B cell (primary cell): ENCODE measurements at places on chromosomes 5 and 9. TPM values are rescaled to one million over a fixed set of nuclear protein-coding genes. Genes with fewer than 3 reads are reported as not detected.

TMED9 gene
- 54.7 and 58.8 TPM in 2 replicates for polyA plus RNA-seq

DNA sequence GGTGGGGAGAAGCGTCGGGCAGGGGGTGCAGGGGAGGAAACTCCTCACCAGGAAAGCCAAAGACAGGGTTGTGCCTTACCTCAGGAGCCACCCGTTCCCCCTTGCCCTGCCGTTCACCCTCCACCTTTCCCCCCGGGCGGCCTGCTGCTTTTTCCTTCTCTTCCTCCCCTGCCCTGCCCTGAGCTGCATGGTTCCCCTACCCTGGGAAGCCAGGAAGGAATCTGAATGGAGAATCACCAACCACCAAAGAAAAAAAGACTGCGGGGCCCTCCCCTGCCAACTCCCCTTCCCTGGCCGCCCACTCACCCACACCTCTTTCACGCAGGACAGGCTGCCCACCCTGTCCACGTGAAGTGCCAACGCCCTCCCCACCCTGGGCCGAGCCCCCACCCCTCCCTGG, 820 bp upstream of the NFX1 start:
- DNase-seq: peak; percentile 41
- H3K4me3 ChIP-seq: peak overlapping the region; percentile 69
- H3K27ac ChIP-seq: peak overlapping the region; percentile 100
- H3K4me1 ChIP-seq: peaks cover 35% of the 10 kb centered on the region
- peaks cover 27% of the 10 kb centered on the region for H3K36me3 ChIP-seq
- no peaks in the 10 kb centered on the region for H3K27me3 ChIP-seq

- H3K27ac ChIP-seq: no peak overlapping the region
- H3K36me3 ChIP-seq: no peaks in the 10 kb centered on the region
- H3K4me1 ChIP-seq: no peaks in the 10 kb centered on the region
- DNase-seq: peak; percentile 14
These were observed 29.2 kb upstream of the ARHGEF28 start for GRCh38 chr5:73596705-73597328.

DNA sequence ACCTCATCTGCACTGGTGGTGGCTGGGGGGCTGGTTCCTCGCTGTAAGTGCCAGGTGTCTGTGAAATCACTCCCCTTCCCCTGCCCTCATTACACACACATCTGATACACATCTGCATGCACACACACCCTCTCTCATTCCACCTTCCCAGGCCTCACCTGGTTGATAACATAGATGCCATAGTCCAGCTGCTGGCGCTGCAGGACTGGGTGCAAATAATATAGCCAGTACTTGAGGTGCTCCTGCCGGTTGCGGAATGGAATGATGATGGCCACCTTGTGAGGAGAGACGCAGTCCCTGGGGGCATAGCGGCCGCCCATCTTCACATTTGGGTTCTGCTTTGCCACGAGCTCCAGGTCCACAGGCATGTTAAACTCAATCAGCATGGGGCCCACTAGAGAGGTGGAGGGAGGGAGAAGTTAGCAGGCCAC, 32.1 kb downstream of the B4GALT1 start:
- H3K27ac ChIP-seq: peak overlapping the region; percentile 87
- H3K4me1 ChIP-seq: peaks cover 88% of the 10 kb centered on the region
- DNase-seq: no peak
- peak overlapping the region; percentile 43 for H3K4me3 ChIP-seq

ACER2 gene
- polyA plus RNA-seq: 1.1 and 1.8 TPM in 2 replicates

- no peak overlapping the region for H3K4me3 ChIP-seq
- no peaks in the 10 kb centered on the region for H3K27me3 ChIP-seq
- no peak for DNase-seq
- H3K4me1 ChIP-seq: no peaks in the 10 kb centered on the region
- H3K27ac ChIP-seq: no peak overlapping the region
These were observed 45.2 kb upstream of the ANKRD31 start for GRCh38 chr5:75281716-75282465.

DNA sequence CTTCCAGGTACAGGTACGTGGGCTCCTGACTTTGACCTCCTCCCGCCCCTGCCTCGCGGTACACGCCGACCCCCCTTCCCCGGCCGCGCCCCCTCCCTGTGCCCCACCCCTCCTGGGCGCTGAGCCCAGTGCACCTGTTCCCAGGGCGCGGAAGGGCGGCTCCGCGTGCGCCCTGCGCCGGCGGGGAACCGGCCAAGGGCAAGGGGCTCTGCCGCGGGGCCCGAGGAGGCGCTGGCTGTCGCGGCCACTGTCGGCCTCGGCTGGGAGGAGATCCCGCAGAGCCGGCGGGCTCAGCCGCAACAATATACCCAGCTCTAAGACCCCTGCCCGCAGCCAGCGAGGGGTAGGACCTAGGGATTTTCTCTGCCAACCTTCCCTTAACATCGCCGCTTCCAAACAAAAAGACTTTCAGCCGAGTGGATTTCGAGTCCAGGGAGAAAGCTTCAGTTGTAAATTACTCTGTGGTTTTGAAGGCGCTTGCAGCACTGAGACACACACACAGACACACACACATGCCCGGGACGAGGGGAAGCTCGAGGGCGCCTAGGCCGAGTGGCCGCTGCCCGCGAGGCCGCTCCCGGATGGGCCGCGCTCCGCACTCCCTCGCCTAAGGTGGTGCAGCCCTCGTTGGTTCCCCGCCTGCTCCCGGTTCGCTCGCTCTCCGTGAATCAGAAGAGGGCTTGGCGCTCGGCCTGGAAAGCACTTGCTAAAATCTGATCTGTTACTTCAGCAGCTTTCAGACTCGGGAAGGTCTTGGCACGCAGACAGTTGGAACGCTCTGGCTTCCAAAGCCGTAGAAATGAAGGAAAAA, 1.2 kb downstream of the FGF18 start:
- H3K27ac ChIP-seq: no peak overlapping the region
- no peaks in the 10 kb centered on the region for H3K36me3 ChIP-seq
- H3K27me3 ChIP-seq: peaks cover 4% of the 10 kb centered on the region
- peaks cover 20% of the 10 kb centered on the region for H3K4me1 ChIP-seq
- DNase-seq: no peak

- DNase-seq: no peak
- H3K4me1 ChIP-seq: no peaks in the 10 kb centered on the region
- H3K27me3 ChIP-seq: no peaks in the 10 kb centered on the region
- H3K27ac ChIP-seq: no peak overlapping the region
- H3K36me3 ChIP-seq: no peaks in the 10 kb centered on the region
These were observed 1481.5 kb downstream of the EFNA5 start for GRCh38 chr5:106189121-106189809.

- no peak for DNase-seq
- H3K27ac ChIP-seq: no peak overlapping the region
- no peaks in the 10 kb centered on the region for H3K36me3 ChIP-seq
- H3K4me1 ChIP-seq: no peaks in the 10 kb centered on the region
These were observed 729.4 kb downstream of the MTRR start for GRCh38 chr5:8598356-8598755.

DNA sequence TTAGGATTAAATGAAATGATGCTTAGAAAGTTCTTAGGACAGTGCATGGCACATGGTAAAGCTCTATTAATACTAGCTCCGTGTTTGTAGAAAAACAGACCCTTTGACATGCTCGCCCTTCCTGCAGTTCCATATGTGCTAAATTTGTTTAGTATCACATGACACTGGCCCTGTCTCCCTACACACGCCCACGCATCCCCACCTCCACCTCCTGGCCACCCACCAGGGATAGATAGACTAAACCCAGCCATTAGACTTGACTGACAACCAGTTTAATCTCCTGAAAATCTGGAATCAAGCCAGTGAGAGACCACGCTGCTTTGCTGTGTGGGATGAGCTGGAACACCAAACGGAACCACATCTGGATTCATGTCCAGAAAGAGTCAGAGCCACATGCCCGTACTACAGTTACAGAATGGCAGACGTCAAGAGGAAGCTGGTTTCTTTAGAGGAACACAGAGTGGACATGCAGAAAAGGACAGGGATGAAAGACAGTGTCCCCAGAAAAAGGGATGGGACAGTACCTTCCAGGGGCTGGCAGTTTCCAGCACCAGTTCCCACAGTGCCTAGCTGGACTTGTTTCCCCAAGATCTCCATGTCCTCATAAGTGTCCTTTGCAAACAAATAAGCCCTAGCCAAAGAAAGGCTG, 186.1 kb downstream of the PDZD2 start:
- H3K4me3 ChIP-seq: no peak overlapping the region
- H3K27ac ChIP-seq: no peak overlapping the region
- DNase-seq: no peak
- no peaks in the 10 kb centered on the region for H3K36me3 ChIP-seq
- no peaks in the 10 kb centered on the region for H3K27me3 ChIP-seq

DNA sequence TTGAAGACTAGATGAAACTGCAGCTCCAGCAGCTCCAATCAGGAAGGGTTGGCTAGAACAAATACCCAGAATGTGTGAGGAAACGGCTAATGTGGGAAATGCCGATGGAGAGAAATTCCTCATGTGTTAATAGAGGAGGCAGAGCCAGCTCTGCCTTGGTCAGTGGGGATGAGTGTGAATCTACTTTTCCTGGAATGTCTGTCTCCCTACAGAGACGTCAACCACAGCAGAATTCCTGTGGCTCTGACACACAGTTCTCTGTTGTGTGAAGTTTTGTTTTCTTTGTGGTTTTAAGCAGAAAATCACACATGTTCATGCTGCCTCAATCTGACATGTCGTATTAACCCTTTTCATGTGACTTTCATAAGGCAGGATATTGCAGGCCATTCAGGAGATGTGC, 476.6 kb upstream of the WWC1 start:
- H3K4me3 ChIP-seq: no peak overlapping the region
- DNase-seq: no peak
- no peak overlapping the region for H3K27ac ChIP-seq
- H3K4me1 ChIP-seq: no peaks in the 10 kb centered on the region
- no peaks in the 10 kb centered on the region for H3K27me3 ChIP-seq

- no peak overlapping the region for H3K4me3 ChIP-seq
- no peaks in the 10 kb centered on the region for H3K36me3 ChIP-seq
- no peaks in the 10 kb centered on the region for H3K27me3 ChIP-seq
- H3K27ac ChIP-seq: no peak overlapping the region
- no peaks in the 10 kb centered on the region for H3K4me1 ChIP-seq
These were observed 236.1 kb downstream of the DNAH5 start for GRCh38 chr5:13708432-13708831.

DNA sequence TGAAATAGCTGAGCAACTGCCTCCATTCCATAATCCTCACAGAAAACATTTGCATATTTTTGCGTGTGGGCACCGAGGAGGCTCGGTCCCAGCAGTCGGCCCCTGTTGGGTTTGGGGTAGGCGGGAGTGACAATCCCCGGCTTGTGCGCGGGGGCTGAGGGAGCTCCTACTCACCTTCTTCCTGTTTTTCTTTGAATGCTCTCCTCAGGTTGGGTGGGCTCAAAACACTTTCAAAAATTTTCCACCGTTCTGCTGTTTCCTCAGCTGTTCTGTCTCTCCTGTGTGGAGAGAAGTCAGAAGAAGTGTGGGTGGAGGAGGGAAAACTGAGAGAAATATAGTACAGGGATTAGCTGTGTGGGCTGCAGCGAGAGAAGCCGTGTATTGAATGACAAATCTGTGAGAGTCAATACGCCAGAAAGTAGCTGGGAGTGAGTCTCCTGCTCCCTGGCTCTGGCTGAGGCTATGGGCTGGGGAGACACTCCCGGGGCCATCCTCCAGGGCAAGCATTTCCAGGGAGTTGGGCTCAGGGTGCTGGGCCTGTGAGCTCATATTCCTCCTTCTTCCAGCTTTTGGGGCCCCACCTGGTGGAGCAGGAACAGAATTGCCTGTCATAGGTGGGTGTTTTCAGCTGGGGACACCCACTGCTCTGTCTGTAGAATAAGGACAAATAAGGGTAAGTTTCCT, 84.7 kb downstream of the CMYA5 start:
- no peaks in the 10 kb centered on the region for H3K36me3 ChIP-seq
- DNase-seq: no peak
- no peaks in the 10 kb centered on the region for H3K27me3 ChIP-seq

DNA sequence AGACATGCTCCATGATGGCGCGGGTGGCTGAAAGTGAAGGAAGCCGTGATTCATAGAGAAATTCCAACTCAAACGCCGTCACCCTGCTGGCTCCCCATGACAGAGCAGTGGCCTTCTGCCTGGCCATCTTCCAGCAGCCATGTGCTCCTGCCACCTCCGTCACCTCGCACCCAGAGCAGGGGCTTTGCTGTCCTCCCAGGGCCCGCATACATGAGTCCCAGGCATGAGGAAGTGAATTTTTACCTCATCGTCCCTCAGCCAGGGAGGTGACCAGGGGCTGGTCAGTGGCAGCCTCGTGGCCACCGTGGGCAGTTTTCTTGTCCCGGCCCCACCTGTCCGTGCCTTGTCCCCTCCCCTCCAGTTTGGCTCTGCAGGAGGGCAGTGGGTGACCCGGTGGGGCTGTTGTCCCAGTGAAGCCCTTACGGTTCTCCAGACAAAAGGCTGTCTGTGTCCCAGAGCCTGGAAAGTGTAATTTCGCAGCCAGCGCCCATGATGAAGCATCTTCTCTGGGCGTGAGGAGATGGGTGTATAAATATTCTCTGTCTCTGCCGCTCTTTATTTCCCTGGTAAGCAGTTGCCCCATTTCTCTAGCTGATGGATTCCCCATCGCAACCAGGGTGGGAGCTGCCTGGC, 124.0 kb upstream of the LMX1B start:
- H3K4me1 ChIP-seq: peaks cover 14% of the 10 kb centered on the region
- H3K4me3 ChIP-seq: no peak overlapping the region
- DNase-seq: no peak
- H3K27ac ChIP-seq: no peak overlapping the region
- H3K36me3 ChIP-seq: no peaks in the 10 kb centered on the region
- H3K27me3 ChIP-seq: peaks cover 7% of the 10 kb centered on the region

DNA sequence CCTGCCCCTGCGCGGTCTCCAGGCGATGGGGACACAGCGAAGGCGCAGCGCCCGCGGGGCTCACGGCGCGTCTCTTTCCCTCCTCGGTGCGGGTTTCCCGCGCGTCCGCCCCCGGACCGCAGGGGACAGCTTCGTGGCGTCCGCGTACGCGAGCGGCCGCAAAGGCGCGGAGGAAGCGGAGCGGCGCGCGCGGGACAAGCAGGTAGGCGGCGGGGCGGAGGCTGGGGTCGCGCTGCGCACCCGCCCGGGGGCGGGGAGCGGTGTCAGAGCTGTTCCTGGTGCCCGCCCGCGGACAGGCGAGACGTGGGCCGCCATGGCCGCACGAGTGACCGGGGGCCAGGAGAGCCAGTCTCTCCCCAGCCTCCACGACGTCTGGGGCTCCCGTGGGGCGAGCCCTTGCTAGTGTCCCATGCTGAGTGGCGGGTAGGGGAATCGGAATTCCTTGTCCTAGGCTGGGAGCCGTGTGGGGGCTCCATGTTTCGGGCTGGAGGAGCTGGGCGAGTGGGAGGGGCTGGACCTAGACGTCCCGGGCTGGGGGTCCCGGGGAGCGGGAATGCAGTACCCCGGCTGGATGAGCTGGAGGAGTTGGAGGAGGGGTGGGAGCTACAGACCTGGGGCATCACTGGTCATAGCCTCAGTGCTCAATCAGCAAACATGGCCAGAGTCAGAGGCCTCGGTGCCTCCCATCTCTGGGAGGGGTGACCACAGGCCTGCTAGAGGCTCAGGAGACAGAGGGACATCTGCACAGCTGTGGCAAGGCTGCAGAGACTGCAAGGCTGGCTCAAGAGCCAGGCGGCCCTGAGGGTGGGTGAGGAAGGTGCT, 968 bp downstream of the NKD2 start:
- H3K4me1 ChIP-seq: peaks cover 16% of the 10 kb centered on the region
- H3K27ac ChIP-seq: no peak overlapping the region
- peaks cover 10% of the 10 kb centered on the region for H3K27me3 ChIP-seq
- no peak for DNase-seq

RNF130 gene
- polyA plus RNA-seq: 14.7 and 18.1 TPM in 2 replicates
